NCI-H187 treated with DMSO at 0.1 percent for 48 hours (cell line): ENCODE measurements at places on chromosomes 2 and 18.

DNA sequence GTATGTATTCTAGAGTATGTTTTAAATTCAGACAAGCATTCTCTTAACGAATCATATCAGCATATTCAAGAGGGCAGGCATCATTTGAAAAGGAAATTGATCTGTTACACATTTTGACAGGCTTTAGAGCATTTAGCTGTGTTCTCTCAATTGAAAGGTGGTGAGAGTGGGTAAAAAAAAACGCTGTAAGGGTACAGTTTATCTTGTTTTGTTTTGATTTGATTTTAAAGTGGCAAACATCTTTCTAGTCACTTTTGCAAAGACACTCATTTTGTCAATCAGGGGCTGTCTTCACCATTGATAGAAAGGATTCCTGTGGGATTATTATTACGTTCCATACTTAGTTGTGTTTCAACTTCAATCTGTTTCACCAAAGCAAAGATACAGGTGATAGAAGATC lies 2.2 kb downstream of the CDH19 start:
- DNase-seq: no peak

GRCh38 chr18:73714466-73714865 lies 433.2 kb downstream of the FBXO15 start:
- no peak for DNase-seq

DNA sequence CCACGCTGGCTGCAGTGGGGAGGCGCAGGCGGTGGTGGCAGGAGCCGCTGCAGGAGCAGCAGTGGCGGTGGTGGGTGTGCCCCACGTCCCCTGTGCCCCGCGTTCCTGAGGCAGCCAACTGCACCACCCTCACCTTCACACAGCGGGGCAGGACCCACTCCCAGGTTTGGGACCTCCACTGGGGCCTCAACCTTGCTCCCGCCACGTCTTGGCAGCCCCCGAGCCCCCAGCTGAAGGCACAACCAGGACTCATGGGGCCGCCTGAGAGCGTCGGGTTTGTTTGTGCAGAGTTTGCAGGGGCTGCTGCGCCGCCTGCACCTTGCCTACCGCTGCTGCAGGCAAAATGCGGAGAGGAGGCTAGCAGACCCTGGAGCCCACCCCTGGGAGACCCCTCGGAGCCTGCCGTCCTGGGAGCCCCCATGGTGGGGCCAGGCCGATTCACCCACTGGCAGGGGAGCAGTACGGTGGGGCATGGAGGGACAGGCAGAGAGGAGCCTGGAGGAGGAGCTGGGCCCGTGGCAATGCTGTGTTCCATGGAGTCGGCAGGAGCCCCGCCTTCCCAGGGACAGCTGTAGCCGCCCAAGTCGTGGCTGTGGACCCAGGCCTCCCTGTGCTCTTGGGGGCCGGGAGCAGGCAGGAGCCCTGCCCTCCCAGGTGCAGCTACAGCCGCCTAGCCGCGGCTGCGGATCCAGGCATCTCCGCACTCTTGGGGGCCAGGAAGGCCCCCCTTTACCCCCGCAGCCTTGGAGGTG lies 14.7 kb upstream of the EML6 start:
- no peak for DNase-seq

GRCh38 chr18:78240627-78241252 lies 738.9 kb upstream of the SALL3 start:
- no peak for DNase-seq

DNA sequence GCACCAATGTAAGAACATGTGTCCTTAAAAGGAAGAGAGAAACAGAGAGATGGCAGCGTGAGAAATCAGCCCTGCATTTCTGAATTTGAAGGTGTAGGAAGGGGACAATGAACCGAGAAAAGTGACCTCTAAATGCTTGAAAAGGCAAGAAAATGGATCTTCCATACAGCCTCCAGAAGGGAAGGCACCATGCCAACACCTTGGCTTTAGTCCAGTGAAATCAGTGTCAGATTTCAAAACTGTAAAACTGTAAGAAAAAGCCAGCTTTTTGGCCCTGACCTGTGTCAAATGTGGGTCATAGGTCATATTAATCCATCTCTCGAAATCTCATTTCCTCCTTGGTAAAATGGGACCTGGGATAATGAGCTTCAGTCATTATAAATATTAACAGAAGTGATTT lies 762.3 kb downstream of the DCDC2C start:
- no peak for DNase-seq

GRCh38 chr2:47777277-47777937 lies 5.5 kb upstream of the MSH6 start:
- DNase-seq: no peak

DNA sequence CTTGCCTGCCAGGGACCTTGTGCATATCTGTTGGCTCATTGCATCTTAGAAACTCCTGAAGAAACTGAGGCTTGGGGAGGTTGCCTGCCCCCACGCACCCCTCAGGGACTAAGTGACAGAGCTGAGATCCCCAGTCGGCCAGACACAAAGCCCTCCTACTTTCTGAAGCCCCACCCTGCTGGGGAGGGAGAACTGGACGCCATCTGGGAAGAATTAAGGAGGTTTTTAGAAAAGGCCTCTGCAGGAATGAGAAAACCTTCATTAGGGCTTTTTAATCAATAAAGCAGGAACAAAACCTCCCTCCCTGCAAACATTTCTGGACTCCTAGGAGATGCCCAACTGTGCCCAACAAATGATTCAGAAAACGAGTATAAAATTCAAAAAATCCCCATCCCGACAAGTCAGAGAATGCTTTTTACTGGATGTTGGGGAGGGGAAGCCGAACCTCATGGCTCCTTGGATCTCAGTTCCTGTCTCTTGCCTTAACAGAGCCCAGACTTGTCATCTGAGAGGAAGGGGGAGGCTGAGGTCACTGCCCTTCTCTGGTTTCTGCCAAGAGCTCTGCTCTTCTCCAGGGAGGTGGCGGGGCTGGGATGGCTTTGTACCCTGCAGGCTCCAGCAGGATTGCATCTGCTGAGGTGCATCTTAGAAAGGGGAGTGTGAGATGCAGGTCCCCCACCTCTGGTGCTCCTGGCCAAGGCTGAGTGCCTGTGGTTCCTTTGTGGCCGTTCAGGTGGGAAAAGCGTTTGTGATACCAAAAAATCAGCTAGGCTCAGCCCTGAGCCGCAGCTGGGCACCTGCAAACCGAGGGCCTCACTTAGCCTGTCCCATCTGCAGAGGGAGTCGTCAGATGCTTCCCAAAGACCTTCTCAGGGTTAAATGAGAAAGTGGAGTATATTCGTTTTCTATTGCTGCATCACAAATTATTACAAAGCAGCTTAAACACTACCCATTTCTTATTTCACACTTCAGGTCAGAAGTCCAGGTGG lies 142.4 kb downstream of the ZFP36L2 start:
- DNase-seq: no peak

DNA sequence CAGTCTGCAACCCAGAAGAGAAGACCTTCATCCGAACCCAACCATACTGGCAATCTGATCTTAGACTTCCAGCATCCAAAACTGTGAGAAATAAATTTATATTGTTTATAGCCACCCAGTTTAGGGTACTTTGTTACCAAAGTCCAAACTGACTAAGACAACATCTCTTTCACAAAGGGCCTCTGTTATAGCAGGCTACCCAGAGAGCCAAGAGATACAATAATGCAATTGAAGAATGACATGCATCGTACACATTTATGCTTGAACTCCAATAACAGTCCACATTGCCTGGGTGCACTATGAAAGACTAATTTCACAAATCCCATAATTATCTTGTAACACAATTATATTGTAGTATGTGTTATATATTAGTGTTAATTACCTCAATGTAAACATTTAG lies 39.1 kb upstream of the ANKRD44 start:
- DNase-seq: no peak

DNA sequence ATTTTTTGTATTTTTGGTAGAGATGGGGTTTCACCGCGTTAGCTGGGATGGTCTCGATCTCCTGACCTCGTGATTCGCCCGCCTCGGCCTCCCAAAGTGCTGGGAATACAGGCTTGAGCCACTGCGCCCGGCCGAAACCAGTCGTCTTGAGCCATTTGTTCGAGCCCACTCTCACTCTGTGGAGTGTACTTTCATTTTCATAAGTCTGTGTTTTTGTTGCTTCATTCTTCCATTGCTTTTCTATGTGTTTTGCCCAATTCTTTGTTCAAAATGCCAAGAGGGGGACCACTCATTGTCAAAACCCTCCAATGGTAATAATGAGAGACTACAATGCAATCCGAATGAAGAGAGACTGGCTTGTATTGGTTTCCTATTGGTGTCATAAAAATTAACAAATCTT lies 1545.5 kb upstream of the DDX18 start:
- no peak for DNase-seq

GRCh38 chr18:57223144-57223870 lies 76.4 kb downstream of the BOD1L2 start:
- DNase-seq: no peak

DNA sequence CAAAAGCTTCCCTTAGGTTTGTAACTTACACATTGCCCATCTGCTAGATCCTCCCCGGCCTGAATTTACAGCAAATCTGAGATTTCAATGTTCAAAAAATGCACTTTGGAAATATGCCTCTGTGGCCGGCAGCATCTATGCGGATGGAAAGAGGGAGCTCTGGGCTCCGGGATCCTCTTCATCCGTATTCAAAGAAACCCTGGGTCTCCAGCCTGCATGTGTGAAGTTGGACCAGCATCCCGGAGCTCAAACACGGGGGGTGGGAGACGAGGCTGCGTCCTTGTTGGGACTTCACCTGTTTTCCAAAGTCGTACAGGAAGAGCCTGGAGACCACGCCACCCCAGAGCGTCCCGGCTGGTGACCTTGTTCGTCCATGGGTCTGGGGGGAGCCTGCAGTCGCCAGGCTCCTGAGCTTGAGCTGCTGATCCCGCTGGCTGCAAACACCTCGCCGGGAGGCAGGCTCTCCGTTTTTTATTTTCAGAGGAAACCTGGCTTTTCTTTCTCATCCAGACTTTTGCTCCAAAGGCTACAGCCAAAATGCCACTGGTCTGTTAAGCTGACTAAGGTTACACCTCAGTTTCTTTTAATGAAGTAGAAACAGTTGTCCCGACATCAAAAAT lies 77.4 kb downstream of the PTGR3 start:
- no peak for DNase-seq

- DNase-seq: no peak
These were observed 23.3 kb downstream of the SPTBN1 start for GRCh38 chr2:54479424-54479823.

GRCh38 chr2:240391111-240392051 lies 44.1 kb upstream of the GPC1 start:
- DNase-seq: no peak

DNA sequence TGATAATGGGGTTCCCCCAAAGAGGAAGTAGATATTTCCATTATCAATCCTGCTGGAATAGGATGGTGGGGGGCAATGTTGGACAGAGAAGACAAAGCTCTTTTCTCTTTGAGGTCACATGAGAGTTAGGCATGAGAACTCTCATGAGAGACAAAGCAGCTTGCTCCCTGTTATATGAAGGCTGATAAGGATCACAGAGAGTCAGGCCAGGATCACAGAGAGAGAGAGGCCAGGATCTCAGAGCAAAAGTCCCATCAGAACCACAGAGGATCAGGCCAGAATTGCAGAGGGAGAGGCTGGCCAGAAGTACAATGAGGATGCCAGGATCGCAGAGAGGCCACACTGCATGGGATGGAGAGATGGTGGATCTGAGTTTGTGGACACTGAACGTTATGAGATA lies 457.1 kb downstream of the LPIN1 start:
- DNase-seq: no peak

DNA sequence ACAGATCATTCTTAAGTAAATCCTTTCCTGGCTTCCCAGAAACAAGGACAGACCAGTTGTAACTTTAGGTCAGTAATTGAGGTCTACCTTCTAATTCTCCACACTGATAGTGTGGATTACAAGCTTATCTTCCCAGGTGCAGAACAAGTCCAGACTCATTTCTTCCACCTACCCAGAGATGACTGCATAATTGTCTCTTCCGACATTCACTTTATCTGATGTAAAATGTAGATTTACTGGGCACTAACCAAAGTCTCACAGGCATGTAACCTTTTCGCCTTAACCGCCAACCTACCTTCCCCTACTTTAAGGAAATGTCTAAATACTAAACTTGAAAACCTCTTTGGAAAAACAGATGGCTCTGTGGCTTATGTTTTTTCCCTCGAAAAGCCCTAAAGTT lies 96.2 kb downstream of the NCK2 start:
- DNase-seq: no peak

GRCh38 chr2:158773121-158773520 lies 22.0 kb upstream of the DAPL1 start:
- no peak for DNase-seq

DNA sequence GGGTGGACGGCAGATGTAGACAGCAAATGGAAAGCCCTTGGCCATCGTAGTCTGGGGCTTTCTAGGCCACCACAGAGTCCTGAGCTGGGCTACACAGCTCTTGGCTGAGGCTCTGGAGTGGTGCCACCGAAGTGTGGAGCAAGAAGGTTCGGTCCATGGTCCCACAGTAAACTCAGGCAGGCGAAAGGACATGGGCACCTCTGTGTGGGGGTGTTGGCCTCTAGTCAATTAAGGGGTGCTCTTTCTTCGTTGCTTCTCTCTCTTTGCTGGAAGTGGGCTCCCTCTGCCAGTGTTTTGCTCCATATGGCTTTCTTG lies 34.7 kb upstream of the MRPL33 start:
- DNase-seq: no peak
